T-helper 9 cell (primary cell): ENCODE measurements at places on chromosomes 2 and 18.

- no peak for DNase-seq
These were observed 443.1 kb downstream of the THSD7B start for GRCh38 chr2:137208431-137208891.

DNA sequence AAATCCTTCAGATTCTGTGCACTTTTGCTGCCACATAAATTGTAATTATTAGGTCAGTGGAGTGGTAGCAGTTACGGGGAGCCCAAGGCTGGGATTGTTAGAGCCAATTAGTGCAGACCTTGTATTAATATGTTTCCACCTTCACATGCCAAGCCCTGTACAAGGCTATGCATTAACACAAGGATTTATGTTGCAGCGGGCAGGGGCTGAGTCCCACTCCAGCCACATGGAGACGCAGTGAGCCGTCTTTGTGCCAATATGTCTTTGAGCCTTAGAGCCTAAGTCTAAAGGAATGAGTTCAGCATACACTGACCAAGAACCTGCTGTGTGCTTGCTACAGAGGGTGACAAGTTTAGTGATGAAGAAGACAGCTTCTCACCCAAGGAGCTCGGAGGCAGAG lies 238.2 kb downstream of the TSN start:
- DNase-seq: no peak

GRCh38 chr2:98713332-98714015 lies 17.5 kb downstream of the MGAT4A start:
- no peak for DNase-seq

DNA sequence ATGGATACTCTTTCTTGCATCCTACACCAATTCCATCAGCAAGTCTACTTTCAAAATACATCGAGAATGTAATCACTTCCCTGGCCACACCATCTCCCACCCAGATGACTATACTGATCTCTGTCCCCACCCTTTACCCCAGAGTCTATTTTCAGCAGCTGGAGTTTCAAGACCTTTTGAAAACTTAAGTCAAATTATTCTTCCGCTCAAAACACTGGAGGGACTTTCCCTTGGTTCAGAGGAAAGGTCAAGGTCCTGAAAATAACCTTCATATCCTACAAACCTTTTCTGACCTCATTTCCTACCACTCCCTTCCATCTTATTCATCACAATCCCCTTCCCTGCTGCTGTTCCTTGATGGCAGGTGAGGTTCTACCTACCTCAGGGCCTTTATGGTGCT lies 58.8 kb upstream of the LYPD6 start:
- no peak for DNase-seq

GRCh38 chr2:156803967-156804366 lies 367.8 kb downstream of the GPD2 start:
- DNase-seq: no peak

- no peak for DNase-seq
These were observed 4.1 kb upstream of the GAREM2 start for GRCh38 chr2:26168785-26169184.

GRCh38 chr18:76980663-76981395 lies 151.8 kb downstream of the MBP start:
- no peak for DNase-seq

GRCh38 chr2:29628862-29629261 lies 292.5 kb downstream of the ALK start:
- DNase-seq: no peak

DNA sequence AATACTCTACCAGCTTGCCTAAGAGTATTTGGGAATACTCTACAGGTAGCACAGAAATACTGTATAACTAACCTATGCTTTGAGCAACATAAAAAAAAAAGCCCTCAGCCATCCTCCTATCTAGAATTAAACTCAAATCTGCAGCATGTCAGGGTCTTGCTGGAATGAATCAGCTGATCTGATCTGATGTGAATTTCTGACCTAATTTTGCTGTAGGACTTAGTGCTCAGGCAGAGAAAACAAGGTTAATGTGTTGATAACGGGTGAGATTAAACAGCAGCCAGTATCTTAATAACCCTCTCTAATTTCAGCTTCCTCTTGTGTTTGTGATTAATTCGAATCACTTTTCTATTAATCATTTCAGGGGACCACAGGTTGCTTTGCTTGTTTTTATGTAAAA lies 16.3 kb downstream of the NYAP2 start:
- DNase-seq: no peak

GRCh38 chr2:85702172-85702571 lies 8.0 kb downstream of the GNLY start:
- DNase-seq: no peak

DNA sequence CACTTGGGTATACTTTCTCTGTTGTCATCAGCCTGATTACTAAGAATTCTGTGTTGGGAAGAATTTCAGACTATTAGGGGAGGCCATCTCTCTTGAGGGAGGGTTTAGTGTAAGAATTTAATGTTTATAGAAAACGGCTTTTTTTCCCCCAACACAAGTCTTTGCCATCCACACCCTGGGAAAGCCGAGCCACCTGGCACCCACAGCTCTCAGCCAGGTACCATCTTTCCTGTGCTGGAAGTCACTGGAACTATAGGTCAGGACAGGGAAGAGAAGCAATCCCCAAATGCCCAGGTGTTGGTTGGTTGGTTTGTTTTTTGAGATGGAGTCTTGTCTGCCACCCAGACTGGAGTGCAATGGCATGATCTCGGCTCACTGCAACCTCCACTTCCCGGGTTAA lies 155.1 kb downstream of the SMAD7 start:
- DNase-seq: no peak

- DNase-seq: no peak
These were observed 119.7 kb downstream of the ACKR3 start for GRCh38 chr2:236689393-236689700.

- peak; percentile 32 for DNase-seq
These were observed 27.2 kb upstream of the PTPN2 start for GRCh38 chr18:12911025-12911928.

GRCh38 chr2:32647180-32647651 lies 19.4 kb downstream of the TTC27 start:
- no peak for DNase-seq

- no peak for DNase-seq
These were observed 31.9 kb downstream of the PPP4R3B start for GRCh38 chr2:55585451-55586080.

- no peak for DNase-seq
These were observed 283.6 kb upstream of the ATP5MC3 start for GRCh38 chr2:175465101-175465500.

DNA sequence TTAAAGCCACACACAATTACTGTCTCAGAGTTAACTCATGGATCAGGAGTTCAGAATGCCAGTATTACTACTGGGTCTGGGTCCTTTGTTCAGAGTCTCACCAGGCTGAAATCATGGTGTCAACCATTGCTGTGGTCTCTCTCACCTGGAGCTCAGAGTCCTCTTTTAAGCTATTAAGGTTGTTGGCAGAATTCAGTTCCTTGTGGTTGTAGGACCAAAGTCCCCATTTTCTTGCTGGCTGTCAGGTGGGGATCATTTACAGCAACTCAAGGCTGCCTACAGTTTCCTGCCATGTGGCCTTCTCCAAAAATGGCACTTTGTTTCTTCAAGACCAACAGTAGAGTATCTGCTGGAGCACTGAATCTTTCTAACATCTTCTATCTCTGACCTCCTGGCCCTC lies 113.5 kb downstream of the EXOC6B start:
- DNase-seq: no peak

DNA sequence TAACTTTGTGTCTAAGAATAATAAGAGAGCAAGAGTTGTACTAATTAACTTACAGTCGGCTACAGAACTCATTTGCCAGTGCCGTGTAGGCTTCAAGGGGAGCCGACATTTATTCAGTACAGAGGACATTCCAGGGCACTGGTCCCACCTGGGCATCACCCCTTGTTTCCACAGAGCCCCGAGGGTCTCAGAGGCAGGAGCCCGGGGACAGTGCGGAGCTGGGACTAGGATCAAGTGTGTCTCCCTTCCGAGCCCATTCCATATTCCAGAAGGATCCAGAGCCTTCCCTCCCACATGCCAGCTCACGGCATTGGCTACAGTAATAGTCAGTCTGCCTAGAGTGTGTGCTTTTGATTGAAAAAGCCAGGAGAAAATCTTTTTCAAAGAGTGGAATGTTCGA lies 71.5 kb upstream of the CTDP1 start:
- no peak for DNase-seq

- no peak for DNase-seq
These were observed 43.3 kb downstream of the NFATC1 start for GRCh38 chr18:79438898-79439627.

GRCh38 chr2:114056294-114057143 lies 166.6 kb downstream of the ACTR3 start:
- no peak for DNase-seq

- DNase-seq: no peak
These were observed 191.2 kb upstream of the NABP1 start for GRCh38 chr2:191486584-191487320.

GRCh38 chr18:23057096-23057495 lies 78.2 kb upstream of the CABLES1 start:
- no peak for DNase-seq

DNA sequence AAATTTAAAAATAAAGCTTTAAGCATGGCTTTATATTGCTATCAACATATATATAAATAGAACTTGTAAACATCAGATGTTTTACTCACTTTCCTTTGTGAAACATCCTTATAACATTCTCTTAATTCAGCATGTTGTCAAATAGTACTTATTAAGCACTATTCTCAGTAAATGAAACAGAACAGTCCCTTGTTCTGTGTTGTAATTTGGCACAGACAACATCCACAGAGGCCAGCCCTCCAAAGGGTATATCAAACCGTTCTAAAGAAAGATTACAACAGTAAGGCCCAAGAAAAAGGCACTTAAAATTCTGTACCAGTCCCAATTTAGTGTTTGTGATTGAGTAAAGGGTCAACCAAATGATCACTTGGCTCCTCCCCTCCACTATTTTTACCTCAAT lies 46.0 kb downstream of the GAREM1 start:
- no peak for DNase-seq

GRCh38 chr2:114762986-114763385 lies 320.5 kb downstream of the DPP10 start:
- no peak for DNase-seq

DNA sequence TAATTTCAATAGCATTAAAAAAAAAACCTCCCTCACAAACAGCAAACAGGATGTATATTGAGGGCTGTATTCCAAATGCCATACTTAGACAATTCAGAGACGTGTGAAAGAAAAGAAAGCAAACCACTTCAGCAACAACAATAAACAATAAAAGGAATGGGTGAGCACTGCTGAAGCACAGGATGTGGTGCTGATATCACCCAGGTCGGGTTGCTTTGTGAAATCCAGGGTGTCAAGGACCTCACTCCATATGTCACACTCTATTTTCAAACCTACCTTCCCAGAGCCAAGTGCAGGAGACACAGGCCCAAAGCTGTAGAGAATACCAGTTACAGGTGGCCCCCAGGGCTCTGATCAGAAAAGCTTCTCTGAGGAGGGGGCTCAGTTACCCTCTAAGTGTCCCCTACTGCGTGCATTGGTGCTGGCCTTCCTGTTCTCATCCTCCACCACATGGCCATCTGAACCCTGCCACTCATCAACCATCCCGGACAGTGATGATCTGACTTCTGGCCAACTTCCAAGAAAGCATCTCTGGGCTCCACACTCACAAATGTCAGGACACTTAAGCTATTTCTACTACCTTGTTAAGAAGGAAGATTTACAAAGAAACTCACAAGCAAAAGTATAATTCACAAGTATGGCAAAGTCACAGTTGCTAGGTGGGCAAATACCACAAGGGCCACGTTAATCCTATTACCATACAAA lies 363.0 kb downstream of the SS18 start:
- no peak for DNase-seq

- DNase-seq: no peak
These were observed 156.6 kb downstream of the TANC1 start for GRCh38 chr2:159124931-159125467.

DNA sequence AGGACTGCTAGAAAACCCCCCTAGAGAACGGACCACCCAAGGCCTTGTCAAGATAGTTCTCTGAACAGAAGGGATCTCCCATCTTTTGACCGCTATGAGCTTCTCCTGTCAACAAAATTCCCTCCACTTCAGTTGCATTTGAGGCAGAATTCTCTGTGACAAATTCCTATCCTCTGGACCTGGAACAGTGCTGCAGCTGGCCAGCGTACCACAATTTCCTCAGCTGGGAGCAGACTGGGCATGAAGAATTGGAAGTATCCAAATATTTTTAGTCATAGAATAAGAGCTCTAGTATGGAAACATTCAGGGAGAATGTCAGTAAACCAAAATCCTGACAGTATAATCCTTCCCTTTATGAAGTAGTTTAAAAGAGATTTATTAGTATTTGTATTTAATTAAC lies 147.1 kb upstream of the BOD1L2 start:
- DNase-seq: no peak

DNA sequence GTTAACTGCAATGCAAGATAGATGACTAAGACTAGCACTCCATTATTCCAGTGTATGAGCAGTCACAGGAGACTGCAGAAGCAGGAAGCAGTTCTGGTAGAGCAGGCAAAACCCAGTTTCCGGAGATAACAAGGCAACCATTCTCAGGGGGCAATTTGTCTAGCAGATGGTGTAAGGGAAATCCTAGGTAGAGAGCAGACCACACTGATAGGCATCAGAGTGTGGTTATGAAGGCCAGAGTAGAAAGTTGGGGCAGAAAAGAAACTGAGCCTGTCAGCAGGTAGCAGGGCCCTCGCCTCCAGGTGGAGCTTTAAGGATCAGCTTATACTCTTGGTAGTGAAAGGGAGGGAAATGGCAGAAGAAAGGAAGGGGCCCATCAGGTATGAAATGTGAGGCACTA lies 164.4 kb downstream of the PDE11A start:
- no peak for DNase-seq

DNA sequence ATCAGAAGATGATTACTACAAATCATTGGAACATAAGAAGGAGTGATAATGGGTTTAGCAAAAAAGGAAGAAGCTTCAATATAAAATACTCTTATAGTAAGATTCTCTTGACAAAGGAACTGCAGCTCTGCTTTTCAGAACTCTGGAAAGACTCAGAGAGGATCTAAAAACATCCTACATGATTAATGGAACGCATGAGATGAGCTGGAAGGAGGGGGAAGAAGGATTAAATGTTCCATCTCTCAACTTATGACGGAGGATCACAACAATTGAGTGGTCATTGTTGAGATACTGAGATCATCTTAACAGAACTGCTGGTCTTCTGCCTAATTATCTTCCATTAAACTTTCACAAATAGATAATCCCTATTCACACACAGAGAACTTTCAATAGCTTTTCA lies 267.5 kb upstream of the SLC8A1 start:
- DNase-seq: no peak

GRCh38 chr2:39571111-39571731 lies 94.5 kb upstream of the TMEM178A start:
- DNase-seq: no peak
